ENCODE measurements at places on chromosomes 6 and 20.
A peak's percentile ranks its signal among the peaks of the same experiment; 100 is the strongest.

DNA sequence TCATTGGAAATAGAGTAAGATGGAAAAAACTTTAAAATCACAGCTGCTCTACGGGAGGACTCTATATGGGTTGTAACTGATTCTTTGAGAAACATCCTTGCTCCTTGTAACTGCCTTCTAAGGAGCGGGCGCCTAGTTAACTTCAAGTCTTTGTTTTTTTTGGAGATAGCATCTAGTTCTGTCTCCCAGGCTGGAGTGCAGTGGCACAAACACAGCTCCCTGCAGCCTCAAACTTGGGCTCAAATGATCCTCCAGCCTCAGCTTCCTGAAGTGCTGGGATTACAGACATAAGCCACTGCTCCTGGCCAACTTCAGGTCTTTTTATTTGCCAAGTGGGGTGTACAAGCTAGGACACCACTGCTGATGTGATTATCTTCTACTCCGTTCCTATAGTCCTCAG, 506.4 kb upstream of the SOX4 start:
- DNase-seq = no peak

- DNase-seq = no peak
Observed at GRCh38 chr20:51371720-51372119, 170.8 kb downstream of the NFATC2 start.

GRCh38 chr20:5806457-5807263, 56.5 kb downstream of the SHLD1 start:
- no peak for DNase-seq

GRCh38 chr6:136092897-136093296, 157.2 kb downstream of the MTFR2 start:
- no peak for DNase-seq

- no peak for DNase-seq
Observed at GRCh38 chr6:87916446-87916845, 131.2 kb upstream of the SPACA1 start.

- no peak for DNase-seq
Observed at GRCh38 chr6:15535495-15536197, 127.2 kb downstream of the DTNBP1 start.

DNA sequence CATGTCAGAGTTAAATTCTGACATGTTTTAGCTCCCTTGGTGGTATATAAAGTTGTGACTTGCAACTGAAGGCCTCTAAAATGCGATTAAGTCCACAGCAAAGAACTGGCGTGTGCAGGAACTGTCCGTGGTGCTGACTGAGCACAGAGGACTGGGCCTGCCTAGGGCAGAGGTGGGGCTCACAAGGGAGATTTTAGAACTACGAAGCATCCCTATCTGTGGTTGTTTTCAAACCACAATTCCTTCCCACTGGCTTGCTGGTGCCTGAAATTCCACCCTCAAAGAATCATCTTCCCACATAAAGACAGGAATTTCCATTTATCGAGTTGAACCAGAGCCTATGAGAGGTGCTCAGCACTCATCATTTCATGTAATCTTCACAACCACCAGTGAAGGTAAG, 30.1 kb downstream of the RIMS4 start:
- peak; percentile 32 for DNase-seq

DNA sequence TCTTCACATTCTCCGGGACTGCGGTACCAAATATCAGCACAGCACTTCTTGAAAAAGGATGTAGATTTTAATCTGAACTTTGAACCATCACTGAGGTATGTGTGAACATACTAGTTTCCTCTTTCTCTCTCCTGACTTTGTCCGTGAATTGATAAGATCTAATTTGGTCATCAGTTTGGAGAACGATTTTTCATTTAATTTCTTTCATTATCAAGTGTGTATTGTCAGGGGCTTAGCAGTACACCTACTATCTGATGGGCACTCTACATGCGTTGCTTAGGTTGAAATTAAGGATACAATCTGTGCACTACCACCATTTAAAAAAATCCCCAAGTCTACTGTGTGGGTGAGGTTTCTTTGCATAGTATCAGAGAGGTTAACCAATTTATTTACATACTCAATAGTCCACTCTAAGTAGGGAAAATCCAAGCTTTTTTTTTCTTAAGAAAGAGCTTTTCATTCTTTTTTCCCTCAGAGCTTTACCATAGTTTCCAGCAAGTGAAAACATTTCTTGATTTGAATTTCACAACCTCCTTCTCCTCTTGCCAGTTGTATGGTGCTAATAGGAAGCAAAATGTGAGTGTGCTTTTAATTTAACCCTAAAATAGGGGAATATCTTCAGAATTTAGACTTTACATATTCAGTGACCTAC, 105.4 kb upstream of the ESR1 start:
- DNase-seq = no peak

DNA sequence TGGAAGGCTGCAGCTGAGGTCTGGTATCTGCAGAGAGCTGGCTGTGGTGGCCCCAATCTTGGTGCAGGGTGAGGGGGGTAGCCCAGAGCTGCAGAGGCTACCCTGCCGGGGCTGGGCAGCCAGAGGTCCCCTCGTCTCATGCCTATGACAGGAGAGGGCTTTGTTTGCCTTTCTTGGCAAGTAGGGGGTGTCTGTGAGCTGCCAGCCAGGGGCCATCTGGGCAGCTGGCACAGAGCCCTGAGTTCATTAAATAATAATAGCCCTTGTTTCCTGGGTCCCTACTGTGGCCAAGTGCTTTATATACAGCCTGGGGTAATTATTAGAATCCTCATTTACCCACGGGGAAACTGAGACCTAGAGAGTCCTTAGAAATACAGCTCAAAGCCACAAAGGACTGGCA, 66.6 kb downstream of the EZR start:
- DNase-seq = peak; percentile 15

DNA sequence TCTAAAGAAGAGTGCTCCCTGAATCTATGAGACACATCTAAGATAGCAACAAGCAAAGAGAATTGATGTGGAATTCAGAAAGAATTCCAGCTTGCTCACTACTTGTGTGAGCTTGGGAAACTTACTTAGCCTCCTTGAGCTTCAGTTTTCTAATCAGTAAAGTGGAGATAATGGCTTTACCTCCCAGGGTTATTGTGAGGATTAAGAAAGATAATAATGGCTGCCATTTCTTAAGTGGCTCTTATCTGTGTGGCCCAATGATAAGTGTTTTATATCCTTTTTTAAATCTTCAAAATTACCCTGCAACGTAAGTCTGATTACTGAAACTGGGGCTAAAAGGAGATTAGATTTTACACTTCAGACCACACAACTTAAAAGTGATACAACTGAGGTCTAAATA, 418.5 kb downstream of the LMBRD1 start:
- no peak for DNase-seq

DNA sequence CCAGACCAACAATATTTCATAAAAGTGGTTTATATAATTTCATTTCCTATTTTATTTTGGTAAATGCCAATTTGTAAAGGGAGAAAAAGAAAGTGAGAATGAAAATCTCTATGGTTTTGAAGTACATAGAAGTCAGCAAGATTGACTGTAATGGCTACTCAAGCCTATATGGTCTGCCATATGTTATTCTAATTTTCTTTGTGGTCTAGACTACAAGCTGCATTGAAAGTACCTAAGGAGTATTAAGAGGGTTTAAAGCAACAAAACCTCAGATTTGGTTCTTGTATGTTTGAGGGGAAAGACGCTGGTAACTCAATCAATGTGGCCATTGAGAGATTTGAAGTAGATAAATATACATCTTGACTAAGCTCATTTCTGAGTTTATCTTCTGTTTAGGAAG, 193.5 kb upstream of the EYA4 start:
- no peak for DNase-seq

- DNase-seq = peak; percentile 68
Observed at GRCh38 chr6:155171109-155171746, 92.6 kb upstream of the CLDN20 start.

DNA sequence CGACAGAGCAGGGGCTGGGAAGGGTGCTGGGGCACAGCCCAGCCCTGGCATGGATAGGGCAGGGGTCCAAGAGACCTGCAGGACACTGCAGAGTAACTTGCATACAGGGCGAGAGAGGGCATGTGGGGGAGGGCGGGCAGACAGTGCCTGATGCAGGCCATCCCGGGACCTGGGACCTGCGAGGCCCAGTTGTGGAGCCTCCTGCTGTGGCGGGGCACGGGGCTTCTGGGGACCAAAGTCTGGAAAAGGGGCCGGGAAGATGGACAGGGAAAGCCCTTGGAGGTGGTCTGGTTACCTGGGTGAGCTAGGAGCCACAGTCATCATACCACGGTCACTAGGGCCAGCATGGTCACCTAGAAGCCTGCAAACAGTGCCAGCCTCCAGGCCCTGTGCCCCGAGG, 412 bp upstream of the TUBB1 start:
- peak; percentile 11 for DNase-seq

- DNase-seq = no peak
Observed at GRCh38 chr6:136979206-136979605, 57.1 kb downstream of the SLC35D3 start.

DNA sequence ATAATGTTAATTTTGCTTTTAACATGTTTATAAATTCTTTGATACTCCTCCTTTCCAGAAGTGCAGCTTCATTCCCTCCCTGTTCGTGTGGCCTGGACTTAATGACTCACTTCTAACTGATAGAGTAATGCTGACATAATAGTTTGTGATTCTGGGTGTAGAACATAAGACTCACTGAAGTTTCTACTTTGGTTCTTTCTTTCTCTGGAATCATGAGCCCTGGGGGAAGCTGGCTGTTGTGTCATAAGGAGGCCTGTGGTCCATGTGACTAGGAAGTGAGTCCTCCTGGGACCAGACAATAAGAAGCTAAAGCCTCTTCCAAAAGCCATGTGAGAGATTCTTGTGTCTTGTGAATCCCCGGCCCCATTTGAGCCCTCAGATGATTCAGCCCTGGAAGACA, 30.5 kb upstream of the HLA-G start:
- DNase-seq = no peak

- DNase-seq = no peak
Observed at GRCh38 chr6:81105998-81106397, 646.5 kb downstream of the TENT5A start.

DNA sequence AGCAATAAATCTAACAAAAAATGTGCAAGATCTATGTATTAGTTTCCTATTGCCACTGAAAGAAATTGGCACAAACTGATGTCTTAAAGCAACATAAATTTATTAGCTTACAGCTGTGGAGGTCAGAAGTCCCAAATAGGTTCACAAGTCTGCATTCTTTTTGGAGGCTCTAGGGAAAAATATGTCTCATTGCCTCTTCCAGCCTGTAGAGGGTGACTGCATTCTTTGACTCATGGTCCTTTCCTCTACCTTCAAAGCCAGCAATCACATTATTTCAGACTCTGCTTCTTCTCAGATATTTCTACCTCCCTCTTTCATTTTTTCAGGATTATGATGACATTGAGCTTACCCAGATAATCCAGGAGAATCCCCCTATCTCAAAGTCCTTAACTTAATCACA, 1531.1 kb downstream of the KHDRBS2 start:
- DNase-seq = no peak

- no peak for DNase-seq
Observed at GRCh38 chr6:122806291-122806690, 17.2 kb downstream of the SMPDL3A start.
